ENCODE measurements at places on chromosomes 1 and 21.

GRCh38 chr1:230496451-230496850 lies 70.3 kb upstream of the PGBD5 start:
- DNase-seq: no peak

DNA sequence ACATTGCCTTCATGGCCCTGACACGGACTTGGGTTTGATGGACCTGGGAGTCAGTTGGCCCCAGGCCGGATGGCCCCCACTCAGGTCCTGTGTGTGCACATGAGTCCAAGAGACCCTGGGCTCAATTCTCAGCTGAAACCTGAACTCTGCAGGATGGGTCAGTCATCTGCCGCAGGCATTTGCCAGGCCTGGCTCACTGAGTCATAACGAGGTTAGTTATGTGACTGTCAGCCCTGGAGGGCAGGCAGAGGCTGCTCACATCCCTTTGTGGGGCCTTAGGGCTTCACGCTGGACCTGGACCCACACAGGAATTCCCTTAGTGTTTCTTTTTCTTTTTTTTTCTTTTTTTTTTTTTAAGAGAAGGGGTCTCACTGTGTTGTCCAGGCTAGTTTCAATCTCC lies 46.5 kb downstream of the PSMG1 start:
- DNase-seq: no peak

GRCh38 chr1:172289448-172289847 lies 131.0 kb upstream of the C1orf105 start:
- no peak for DNase-seq

- DNase-seq: no peak
These were observed 102.8 kb downstream of the RHOU start for GRCh38 chr1:228837817-228838716.

DNA sequence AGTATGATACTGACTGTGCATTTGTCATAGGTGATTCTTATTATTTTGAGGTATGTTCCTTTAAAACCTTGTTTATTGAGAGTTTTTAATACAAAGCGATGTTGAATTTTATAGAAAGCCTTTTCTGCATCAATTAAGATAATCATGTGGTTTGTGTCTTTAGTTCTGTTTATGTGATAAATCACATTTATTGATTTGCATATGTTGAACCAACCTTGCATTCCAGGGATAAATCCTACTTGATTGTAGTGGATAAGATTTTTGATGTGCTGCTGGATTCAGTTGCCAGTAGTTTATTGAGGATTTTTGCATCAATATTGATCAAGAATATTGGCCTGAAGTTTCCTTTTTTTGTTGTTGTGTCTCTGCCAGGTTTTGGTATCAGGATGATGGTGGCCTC lies 158.0 kb downstream of the CENPF start:
- DNase-seq: no peak

DNA sequence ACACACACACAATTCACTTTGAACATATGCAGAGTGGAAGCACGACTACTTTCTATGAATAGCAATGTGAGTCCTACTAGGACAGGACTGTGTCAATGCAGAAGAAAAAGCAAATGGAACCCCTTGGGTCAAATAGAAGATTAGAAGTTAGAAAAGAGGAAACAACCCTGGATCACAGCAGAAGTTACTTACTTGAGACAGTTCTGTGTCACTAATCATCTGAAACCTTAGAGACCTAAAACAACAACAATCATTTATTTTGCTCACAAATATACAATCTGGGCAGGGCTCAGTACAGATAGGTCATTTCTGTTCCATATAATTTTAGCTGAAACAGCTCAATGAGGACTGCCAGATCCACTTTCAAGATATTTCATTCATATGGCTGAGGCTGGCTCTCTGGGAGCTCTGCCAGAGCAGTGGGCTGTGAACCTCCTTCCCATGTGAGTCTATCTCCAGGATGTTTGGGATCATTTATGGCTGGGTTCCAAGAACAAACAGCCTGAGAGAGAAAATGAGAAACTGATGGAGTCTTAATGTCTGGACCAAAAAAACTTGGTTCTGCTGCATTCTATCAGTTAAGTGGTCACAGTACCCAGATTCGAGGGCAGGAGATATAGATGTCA lies 42.5 kb upstream of the IL10 start:
- DNase-seq: no peak

GRCh38 chr1:178093951-178094738 lies at the start of gene RASAL2:
RASAL2 (plus strand) TSS chr1:178094104; CDS start chr1:178094493, 389 bp downstream.
- DNase-seq: no peak

- no peak for DNase-seq
These were observed 15.6 kb upstream of the ZNF669 start for GRCh38 chr1:247119600-247120407.

DNA sequence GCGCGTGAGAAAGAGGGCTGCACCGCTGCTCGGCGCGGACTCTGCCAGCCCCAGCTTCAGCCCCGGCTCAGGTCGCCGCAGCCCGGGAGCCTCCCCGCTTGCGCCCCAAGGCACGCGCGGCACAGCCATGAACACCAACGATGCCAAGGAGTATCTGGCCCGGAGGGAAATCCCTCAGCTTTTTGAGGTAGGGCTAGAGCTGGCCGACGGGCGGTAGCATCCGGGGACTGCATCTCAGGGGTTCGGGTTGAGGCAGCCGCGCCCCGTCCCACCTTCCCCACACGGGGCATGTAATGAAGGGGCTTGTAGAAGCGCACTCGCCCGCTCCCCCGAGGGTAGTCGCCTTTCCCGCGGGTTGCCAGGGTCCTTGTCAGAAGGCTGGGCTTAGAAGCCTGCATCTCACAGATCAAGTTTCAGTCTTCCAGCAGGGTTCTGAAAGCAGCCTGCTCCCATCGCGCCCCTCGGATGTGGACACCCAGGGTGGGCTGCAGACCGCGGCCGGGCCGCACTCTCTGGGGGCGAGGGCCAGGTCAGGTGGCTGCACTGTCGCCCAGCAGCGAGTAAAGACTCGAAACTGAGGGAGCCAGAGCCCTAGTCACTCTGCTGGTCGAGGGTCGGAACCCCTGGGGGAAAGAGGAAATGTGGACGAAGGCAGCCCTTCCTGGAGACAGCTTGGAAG lies 507 bp downstream of the AK5 start:
- no peak for DNase-seq

DNA sequence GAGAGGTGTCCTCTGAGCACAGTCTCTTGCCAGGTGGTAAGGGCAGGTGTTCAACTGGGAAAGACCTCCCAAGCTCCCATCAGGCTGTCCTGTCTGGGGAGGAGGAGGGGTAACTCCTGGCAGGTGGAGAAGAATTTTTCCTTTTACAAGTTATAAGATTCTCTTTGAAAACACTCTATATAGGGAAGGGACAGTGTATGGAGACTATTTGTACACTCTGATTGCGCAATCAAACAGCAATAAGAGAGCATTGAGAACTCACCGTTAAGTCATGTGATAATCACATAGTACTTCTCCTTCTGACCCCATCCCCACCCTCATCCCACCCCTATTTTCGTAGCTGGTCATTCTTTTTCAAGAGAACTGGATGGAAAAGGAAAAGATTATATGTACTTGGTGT lies 179.3 kb upstream of the ZNF644 start:
- DNase-seq: no peak

- no peak for DNase-seq
These were observed 172.0 kb upstream of the KIAA0040 start for GRCh38 chr1:175364424-175365076.

- DNase-seq: no peak
These were observed 83.0 kb downstream of the SPAG17 start for GRCh38 chr1:118101999-118102398.

DNA sequence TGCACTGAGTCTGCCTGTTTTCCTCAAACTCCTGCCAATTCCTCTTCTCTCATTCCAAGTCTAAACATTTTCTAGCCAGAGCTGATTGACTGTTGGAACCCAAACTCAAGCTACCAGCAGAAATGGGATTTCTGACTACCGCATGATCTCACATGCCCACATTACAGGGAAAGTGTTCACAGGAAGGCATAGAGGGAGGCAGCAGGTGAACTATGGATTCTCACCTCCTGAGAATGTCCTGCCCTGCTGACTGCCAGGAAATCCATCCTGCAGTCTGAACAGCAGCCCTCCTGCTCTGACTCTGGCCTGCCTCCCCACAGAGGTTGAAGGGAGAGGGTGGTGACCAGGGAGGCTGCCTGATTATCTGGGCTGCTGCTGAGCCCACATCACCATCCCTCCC lies 22.5 kb downstream of the IQGAP3 start:
- DNase-seq: no peak

- DNase-seq: no peak
These were observed 8.4 kb downstream of the NCSTN start for GRCh38 chr1:160351629-160352028.

DNA sequence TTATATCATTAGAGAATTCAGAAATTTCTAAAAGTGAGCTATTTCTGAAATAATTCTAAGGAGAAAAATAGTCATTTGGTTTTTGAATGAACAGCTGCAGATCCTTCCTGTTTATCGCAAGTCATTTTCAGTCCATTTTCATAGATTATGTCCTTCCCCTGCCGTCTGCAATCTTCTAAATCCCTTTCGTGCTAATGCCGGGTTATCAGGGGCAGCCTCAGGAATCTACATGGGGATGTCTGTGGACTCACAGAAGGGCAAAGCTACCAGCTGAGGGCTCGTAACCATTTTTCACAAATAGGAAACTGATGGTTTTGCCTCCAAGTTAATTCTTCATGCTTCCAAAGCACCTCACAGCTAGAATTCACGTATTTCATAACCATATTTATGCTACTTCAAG lies 23.0 kb downstream of the RCAN3 start:
- DNase-seq: no peak

DNA sequence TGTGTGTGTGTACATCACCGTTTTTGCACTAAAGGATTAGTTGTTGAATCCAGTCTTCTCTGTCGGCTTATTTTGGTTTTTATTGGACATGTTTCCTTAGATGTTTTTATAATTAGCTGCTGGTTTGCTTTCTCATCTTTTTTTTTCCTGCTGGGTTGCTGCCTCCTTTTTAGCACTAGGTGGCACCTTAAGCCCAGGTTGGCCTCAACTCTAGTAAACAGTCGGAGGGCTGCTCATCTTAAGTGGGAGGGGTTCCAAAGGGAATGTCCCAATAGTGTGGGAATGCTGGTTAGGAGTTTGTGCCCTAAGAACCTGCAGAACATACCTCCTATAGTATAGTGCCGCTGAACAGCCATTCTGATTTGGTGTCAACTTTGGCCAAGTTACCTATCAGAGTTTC lies 570.1 kb upstream of the CXADR start:
- no peak for DNase-seq

DNA sequence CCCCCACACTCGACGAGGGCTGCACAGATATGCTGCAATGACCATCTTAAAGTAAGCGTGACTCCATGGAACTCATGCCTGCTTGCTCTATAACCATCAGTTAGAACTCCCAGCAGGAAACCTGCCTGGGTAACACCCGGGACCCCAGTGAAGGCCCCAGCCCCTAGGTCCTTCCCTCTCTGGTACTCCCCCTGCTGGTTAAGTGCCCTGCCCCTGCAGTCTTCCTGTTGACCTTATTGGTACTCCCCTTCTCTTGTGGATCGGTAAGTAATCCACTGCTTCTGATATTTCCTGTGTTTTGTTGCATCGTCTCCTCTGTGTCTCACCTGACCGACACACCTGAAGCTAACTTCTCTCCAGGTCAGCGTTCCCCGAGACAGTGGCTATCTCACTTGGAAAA lies 104.8 kb upstream of the COG2 start:
- DNase-seq: no peak

GRCh38 chr1:112296908-112297307 lies 99.1 kb upstream of the CTTNBP2NL start:
- no peak for DNase-seq

- DNase-seq: no peak
These were observed 350.4 kb downstream of the AMY1C start for GRCh38 chr1:104100115-104100514.

Data from DND-41 (cell line).